ENCODE measurements at places on chromosomes 6 and 20. TPM values are rescaled to one million over a fixed set of nuclear protein-coding genes. Genes with fewer than 3 reads are reported as not detected.

- H3K4me3 ChIP-seq = peak within 1 kb of the TSS; percentile 82
- no peaks in the 10 kb centered on the region for H3K27me3 ChIP-seq
These were observed at the start of gene SRC for GRCh38 chr20:37345339-37346235. TSS of gene SRC (plus strand) at chr20:37346140. CDS start at chr20:37384154, 38,014 bp downstream.

- H3K27ac ChIP-seq = no peak overlapping the region
- H3K4me3 ChIP-seq = no peak overlapping the region
- no peaks in the 10 kb centered on the region for H3K4me1 ChIP-seq
- no peaks in the 10 kb centered on the region for H3K36me3 ChIP-seq
- H3K27me3 ChIP-seq = no peaks in the 10 kb centered on the region
- DNase-seq = no peak
These were observed 714.0 kb downstream of the MAFB start for GRCh38 chr20:39974966-39975501.

GRCh38 chr20:48904566-48905296 is 16.8 kb upstream of the ARFGEF2 start:
- H3K27me3 ChIP-seq = peaks cover 84% of the 10 kb centered on the region
- H3K4me1 ChIP-seq = peaks cover 33% of the 10 kb centered on the region
- H3K4me3 ChIP-seq = no peak overlapping the region
- H3K36me3 ChIP-seq = no peaks in the 10 kb centered on the region
- H3K27ac ChIP-seq = no peak overlapping the region

LY6G6C gene
- not detected for total RNA-seq

DNA sequence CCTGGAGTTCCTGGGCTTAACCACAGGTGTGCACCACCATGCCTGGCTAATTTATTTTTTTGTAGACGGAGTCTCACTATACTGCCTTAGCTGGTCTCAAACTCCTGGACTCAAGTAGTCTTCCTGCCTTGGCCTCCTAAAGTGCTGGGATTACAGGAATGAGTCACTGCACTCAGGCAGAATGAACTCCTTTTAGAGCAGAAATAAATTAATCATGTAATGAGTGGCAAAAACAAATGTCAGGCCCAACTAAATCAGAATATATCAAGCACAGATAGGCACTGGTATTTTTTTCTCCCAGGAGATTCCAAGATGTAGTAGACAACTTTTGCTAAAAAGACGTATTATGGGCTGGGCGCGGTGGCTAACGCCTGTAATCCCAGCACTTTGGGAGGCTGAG is 2.6 kb downstream of the RPS10 start:
- peaks cover 86% of the 10 kb centered on the region for H3K36me3 ChIP-seq
- no peak overlapping the region for H3K4me3 ChIP-seq
- no peaks in the 10 kb centered on the region for H3K27me3 ChIP-seq

- no peak overlapping the region for H3K4me3 ChIP-seq
- H3K27me3 ChIP-seq = no peaks in the 10 kb centered on the region
- H3K4me1 ChIP-seq = no peaks in the 10 kb centered on the region
- H3K27ac ChIP-seq = no peak overlapping the region
- no peaks in the 10 kb centered on the region for H3K36me3 ChIP-seq
These were observed 114.5 kb upstream of the SLC22A16 start for GRCh38 chr6:110590821-110591351.

DNA sequence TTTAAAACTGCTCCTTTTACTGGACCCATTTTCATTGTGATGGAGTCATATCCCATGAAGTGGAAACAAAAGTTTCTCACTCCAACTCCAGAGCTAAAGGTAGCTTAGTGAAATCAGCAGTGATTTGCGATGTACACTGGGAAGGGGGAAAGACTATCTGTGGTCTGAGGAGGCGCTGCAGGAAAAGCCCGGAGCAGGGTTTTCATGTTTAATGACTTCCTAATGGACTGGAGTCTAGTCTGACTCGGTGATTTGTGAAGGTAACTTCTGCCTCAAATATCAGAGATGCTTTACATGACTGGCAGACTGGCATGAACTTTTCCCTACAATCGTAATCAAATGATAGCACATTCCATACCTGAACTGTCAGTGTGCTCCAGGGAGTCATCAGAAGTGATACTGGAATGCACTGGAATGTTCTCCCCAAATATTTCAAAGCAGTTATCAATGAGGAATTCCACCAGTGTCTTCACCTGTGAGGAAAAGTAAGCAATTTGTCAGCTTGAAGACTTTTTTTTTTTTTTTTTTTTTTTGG is 7.0 kb downstream of the TAGAP start:
- no peaks in the 10 kb centered on the region for H3K27me3 ChIP-seq
- no peak overlapping the region for H3K4me3 ChIP-seq
- H3K27ac ChIP-seq = no peak overlapping the region
- H3K36me3 ChIP-seq = peaks cover 4% of the 10 kb centered on the region

DEFB132 gene
- not detected for total RNA-seq

DNA sequence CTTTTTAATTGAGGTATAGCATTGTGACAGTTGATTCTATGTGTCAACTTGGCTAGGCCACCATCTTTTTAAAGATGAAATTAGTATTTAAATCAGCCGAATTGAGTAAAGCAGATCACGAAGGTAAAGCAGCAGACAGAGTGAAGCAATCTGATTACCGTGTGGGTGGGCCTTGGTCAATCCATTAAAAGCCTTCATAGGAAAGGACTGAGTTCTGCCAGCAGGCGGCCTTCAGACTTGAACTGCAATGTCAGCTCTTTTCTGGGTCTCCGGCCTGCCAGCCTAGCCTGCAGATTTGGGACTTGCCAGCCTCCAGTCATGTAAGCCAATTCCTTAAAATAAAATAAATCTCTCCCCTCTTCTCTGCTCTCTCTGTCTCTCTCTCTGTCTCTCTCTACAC is 22.4 kb upstream of the TGM2 start:
- H3K4me1 ChIP-seq = peaks cover 33% of the 10 kb centered on the region
- H3K36me3 ChIP-seq = peaks cover 10% of the 10 kb centered on the region
- H3K27ac ChIP-seq = peak overlapping the region; percentile 44

DNA sequence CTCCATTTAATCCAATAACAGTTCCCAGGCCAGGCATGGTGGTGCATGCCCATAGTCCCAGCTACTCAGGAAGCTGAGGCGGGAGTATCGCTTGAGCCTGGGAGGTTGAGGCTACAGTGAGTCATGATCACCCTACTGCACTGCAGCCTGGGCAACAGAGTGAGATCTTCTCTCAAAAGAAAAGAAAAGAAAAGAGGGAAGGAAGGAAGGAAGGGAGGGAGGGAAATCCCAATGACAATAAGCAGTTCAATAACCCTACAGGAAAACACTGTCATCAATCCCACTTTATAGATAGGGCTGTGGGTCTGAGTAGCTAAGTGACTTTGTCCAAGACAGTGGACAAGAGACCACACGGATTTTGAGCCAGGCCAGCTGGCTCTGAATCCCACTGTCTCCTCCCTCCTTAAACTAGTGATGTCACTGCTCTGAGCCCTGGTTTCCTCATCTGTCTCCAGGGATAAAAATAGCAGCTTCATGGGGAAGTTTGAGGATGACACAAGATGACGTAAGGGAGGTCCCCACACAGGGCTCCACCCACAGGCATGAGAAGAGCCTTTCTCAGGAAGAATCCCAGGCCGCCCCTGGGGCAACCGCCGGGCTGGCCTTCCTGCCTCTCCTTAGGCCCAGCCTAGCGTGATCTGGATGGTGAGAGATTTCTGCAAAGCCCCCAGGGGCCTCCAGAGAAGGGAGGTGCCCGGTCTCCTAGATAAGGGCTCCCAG is 7.2 kb upstream of the TRIB3 start:
- no peaks in the 10 kb centered on the region for H3K27me3 ChIP-seq
- no peak overlapping the region for H3K4me3 ChIP-seq
- peak overlapping the region; percentile 97 for H3K27ac ChIP-seq
- H3K4me1 ChIP-seq = peaks cover 48% of the 10 kb centered on the region
- no peak for DNase-seq
- peaks cover 30% of the 10 kb centered on the region for H3K36me3 ChIP-seq

GRCh38 chr6:127475135-127475822 is 16.1 kb upstream of the KIAA0408 start:
- H3K27ac ChIP-seq = no peak overlapping the region
- H3K36me3 ChIP-seq = no peaks in the 10 kb centered on the region
- peaks cover 24% of the 10 kb centered on the region for H3K4me1 ChIP-seq
- H3K27me3 ChIP-seq = no peaks in the 10 kb centered on the region
- no peak overlapping the region for H3K4me3 ChIP-seq
- DNase-seq = no peak

GRCh38 chr6:143093290-143093689 is 32.6 kb downstream of the AIG1 start:
- H3K36me3 ChIP-seq = no peaks in the 10 kb centered on the region
- no peak for DNase-seq
- H3K4me3 ChIP-seq = no peak overlapping the region
- H3K4me1 ChIP-seq = peaks cover 9% of the 10 kb centered on the region
- H3K27me3 ChIP-seq = no peaks in the 10 kb centered on the region
- no peak overlapping the region for H3K27ac ChIP-seq

DNA sequence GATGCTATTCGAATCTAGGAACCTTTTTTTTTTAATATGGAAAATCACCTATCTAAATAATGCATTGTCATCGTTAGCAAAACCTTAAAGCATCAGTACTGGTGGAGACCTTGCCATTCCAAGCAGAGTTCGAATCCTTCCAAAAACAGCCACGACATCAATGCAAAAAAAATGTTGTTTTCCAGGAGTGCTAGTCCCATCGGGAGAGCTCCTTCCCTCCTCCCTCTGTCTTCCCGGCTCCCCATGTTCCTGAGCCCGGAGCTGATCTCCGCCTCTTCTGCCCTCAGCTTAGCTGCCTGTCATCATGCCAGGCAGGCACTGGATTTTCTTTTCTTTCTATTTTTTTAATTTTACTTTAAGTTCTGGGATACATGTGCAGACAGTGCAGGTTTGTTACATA is 153.6 kb upstream of the QKI start:
- H3K4me3 ChIP-seq = no peak overlapping the region
- H3K27me3 ChIP-seq = peaks cover 7% of the 10 kb centered on the region
- DNase-seq = no peak
- peaks cover 11% of the 10 kb centered on the region for H3K4me1 ChIP-seq
- no peaks in the 10 kb centered on the region for H3K36me3 ChIP-seq

- H3K4me1 ChIP-seq = no peaks in the 10 kb centered on the region
- H3K36me3 ChIP-seq = peaks cover 19% of the 10 kb centered on the region
- H3K27ac ChIP-seq = no peak overlapping the region
- no peaks in the 10 kb centered on the region for H3K27me3 ChIP-seq
These were observed 19.3 kb downstream of the PSMB1 start for GRCh38 chr6:170533792-170534191.

DNA sequence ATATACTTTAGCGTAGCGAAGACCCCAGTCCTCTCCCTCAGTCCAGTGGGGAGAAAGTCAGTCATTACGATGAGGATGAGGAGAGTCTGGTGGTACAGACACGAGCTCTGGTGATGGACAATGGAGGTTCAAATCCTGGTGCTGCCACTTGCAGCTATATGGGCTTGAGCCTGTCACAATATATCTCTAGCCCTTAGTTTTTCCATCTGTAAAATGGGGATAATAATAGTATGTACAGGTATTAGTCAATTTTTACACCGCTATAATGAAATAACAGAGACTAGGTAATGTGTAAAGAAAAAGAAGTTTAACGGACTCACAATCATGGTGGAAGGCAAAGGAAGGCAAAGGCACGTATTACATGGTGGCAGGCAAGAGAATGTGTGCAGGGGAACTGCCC is 237.9 kb downstream of the BCAS1 start:
- no peaks in the 10 kb centered on the region for H3K27me3 ChIP-seq
- peaks cover 35% of the 10 kb centered on the region for H3K4me1 ChIP-seq
- H3K27ac ChIP-seq = no peak overlapping the region
- no peak overlapping the region for H3K4me3 ChIP-seq
- H3K36me3 ChIP-seq = peaks cover 13% of the 10 kb centered on the region
- no peak for DNase-seq

DLL1 gene
- total RNA-seq = 0.14 TPM

NCOA6 gene
- total RNA-seq = 42.8 TPM

PRRT1 gene
- 2.9 TPM for total RNA-seq

- H3K36me3 ChIP-seq = no peaks in the 10 kb centered on the region
- no peak overlapping the region for H3K4me3 ChIP-seq
- DNase-seq = no peak
- H3K27ac ChIP-seq = no peak overlapping the region
- no peaks in the 10 kb centered on the region for H3K4me1 ChIP-seq
These were observed 124.4 kb downstream of the TTLL2 start for GRCh38 chr6:167449094-167449861.

DNA sequence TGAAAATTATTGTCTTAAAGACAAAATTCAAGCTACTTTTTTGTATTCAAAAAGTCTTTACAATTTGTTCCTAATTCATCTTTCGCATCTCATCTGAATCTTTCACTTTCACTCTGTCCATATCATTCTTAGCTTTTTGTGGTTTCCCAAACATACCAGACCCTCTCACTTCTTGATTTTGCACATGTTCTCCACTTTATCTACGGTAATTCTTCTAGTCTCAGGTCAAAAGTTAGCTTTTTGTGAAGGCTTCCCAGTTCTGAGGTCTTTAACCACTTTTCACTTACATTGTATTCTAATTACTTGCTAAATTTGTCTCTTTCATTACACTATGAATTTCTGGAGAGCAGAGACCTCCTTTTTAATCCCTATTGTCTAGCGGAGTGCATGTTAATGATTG is 34.6 kb upstream of the EPHA7 start:
- H3K27ac ChIP-seq = no peak overlapping the region
- DNase-seq = no peak
- H3K4me3 ChIP-seq = no peak overlapping the region
- H3K4me1 ChIP-seq = no peaks in the 10 kb centered on the region
- H3K36me3 ChIP-seq = no peaks in the 10 kb centered on the region
- H3K27me3 ChIP-seq = no peaks in the 10 kb centered on the region

GRCh38 chr6:72984981-72985665 is 240.2 kb downstream of the KHDC1L start:
- no peaks in the 10 kb centered on the region for H3K36me3 ChIP-seq
- H3K4me1 ChIP-seq = no peaks in the 10 kb centered on the region
- H3K27ac ChIP-seq = no peak overlapping the region
- H3K27me3 ChIP-seq = no peaks in the 10 kb centered on the region
- no peak for DNase-seq

GRCh38 chr20:36784900-36785299 is 11.3 kb upstream of the DSN1 start:
- H3K4me3 ChIP-seq = no peak overlapping the region
- H3K36me3 ChIP-seq = peaks cover 4% of the 10 kb centered on the region
- H3K4me1 ChIP-seq = no peaks in the 10 kb centered on the region
- H3K27me3 ChIP-seq = no peaks in the 10 kb centered on the region
- no peak for DNase-seq

GRCh38 chr6:90005048-90005827 is 111.0 kb downstream of the GJA10 start:
- H3K27me3 ChIP-seq = no peaks in the 10 kb centered on the region
- no peak overlapping the region for H3K4me3 ChIP-seq
- no peak overlapping the region for H3K27ac ChIP-seq
- no peak for DNase-seq
- H3K4me1 ChIP-seq = no peaks in the 10 kb centered on the region

GRCh38 chr6:112539355-112539754 is 192.2 kb downstream of the RFPL4B start:
- H3K4me1 ChIP-seq = no peaks in the 10 kb centered on the region
- no peak overlapping the region for H3K27ac ChIP-seq
- H3K4me3 ChIP-seq = no peak overlapping the region
- DNase-seq = no peak
- H3K27me3 ChIP-seq = no peaks in the 10 kb centered on the region
- H3K36me3 ChIP-seq = no peaks in the 10 kb centered on the region

- no peak overlapping the region for H3K4me3 ChIP-seq
- peaks cover 55% of the 10 kb centered on the region for H3K36me3 ChIP-seq
- no peak overlapping the region for H3K27ac ChIP-seq
- H3K27me3 ChIP-seq = no peaks in the 10 kb centered on the region
These were observed 17.4 kb upstream of the UBE2V1 start for GRCh38 chr20:50130356-50130723.

- H3K4me1 ChIP-seq = no peaks in the 10 kb centered on the region
- no peak for DNase-seq
- no peak overlapping the region for H3K4me3 ChIP-seq
- no peaks in the 10 kb centered on the region for H3K27me3 ChIP-seq
These were observed 2.9 kb downstream of the MPC1 start for GRCh38 chr6:166379800-166380199.

PAX1 gene
- total RNA-seq = not detected

RBPJL gene
- not detected for total RNA-seq
